Femur (tissue), 1 donor: ENCODE measurements at places on chromosomes 11 and 22.

GRCh38 chr11:45449036-45449601 lies 163.0 kb upstream of the SYT13 start:
- DNase-seq: no peak

DNA sequence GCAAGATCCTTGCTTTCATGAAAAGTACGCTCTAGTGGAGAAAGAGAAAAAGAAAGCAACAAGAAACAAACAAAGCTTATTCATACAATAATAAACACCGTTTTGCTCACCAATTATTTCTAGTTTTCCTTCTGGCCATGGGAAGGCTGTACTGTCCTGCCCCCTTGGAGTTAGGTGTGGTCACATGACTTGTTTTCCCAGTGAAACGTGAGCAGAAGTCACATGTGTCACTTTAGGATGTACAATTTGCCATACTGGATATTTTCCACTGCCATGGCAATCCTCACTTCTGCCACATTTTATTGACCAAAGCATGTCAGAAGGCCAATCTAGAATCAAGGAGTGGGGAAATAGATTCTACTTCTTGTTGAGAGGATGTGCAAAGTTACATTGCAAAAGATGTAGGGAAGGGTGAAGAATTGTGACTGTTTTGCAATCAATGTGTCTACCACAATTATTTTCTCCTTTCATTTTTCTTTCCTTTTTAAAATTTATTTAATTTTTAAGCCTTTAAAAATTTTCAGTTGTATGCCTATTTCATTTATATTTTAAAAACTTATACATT lies 24.3 kb upstream of the TRAF6 start:
- DNase-seq: no peak

DNA sequence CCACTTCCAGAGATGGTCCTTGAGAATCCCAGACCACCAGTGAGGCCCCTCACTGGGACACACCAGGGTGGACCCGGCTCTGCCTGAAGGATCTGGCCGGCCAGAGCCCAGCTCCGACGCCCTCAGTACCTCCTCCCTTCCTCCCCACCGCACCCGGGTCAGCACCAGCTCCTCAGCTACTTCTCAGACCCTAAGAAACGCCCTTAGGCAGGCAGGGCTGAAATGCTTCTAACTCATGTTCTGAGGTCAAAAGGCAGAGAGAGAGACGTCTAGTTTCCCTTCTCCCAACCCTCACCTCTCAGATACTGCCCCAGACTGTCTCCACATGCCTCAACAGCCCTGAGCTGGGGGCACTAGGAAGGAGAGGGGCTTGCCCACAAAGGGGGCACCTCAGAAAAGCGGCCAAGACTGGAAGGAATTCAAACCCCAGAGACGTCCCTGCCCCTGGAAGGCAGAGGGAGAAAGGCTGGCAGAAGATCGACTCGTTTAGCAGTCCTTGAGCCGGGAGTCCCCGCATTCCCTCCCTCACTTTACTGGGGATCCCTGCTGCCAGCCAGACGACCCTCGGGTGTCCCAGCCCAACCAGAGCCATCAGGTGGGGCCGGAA lies 539 bp downstream of the USH1C start:
- DNase-seq: no peak

DNA sequence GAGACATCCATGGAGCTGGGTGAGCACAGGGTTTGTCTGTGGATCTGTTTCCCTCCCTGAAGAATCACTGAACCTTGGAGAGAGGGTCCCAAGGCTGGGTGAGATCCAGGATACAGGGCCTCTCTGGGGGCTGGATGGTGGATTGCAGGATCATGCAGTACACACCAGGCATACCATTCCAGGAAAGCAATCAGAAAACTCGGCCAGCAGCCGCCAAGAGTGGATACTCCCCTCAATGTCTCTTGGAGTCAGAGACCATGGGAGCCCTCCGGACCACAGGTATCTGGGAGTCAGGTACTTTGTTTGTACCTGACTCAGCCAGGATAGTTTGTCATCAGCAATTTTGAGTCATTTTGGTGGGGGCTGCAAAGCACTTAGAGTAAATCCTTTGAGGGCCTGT lies 14.6 kb upstream of the SYT13 start:
- DNase-seq: no peak

DNA sequence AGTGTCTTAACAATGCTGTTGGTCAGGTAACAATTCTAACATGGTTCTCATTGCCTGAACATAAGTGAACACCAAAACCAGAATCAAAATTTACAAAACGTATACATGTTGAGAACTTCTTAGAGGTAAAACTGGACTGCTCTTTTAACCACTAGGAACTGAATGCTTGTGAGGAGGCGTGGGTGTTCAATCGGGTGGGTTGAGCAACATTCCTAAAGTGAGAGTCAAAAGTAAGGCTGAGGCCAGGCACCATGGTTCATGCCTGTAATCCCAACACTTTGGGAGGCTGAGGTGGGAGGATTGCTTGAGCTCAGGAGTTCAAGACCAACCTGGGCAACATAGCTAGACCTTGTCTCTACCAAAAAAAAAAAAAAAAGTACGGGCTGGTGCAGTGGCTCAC lies 11.5 kb downstream of the PPME1 start:
- no peak for DNase-seq

GRCh38 chr11:8597182-8597581 lies 3.2 kb upstream of the STK33 start:
- DNase-seq: no peak

- peak; percentile 49 for DNase-seq
Measured at GRCh38 chr11:33721426-33721825, 14.8 kb downstream of the CD59 start.
